ENCODE measurements at places on chromosomes 5 and 9. TPM values are rescaled to one million over a fixed set of nuclear protein-coding genes. Genes with fewer than 3 reads are reported as not detected.

DNA sequence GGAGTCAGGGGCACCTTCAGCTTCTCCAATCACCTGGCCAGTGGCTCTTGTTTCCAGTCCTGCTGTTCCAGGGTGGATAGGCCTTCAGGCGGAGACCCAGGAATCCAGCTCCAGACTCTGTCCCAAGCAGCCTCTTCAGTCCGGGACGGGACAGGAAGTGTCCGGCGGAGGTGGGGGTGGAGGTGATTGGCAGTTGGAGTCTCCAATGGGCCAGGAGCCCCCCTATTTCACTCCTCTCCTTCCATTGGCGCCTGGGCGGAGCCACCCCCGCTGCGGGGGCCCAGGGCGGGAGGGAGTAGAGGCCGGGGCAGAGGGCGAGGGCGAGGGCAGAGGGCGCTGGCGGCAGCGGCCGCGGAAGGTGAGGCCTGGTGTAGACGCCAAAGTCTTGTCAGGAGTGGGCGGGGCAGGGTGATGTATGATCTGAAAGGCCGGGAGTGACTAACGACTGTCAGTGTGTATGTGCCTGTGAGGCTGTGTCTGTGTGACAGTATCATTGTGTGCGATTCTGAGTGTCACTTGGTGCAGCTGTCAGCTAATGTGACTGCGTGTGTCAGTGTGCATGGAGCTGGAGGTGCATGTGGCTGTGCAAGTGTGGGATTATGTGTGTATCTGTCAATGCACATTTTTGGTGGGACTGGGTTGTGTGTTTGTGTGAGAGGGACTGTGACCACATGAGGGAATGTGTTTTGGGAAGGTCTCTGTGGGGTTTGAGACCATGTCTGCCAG, at the start of gene IL11RA:
TSS of gene IL11RA (plus strand) at position 310 of the 726 bp plus-strand sequence. CDS start 3,033 bp downstream, outside the sequence.
- peak; percentile 92 for DNase-seq

- no peak for DNase-seq
Measured at GRCh38 chr5:173574983-173575382, 41.5 kb downstream of the BOD1 start.

- DNase-seq = no peak
Measured at GRCh38 chr9:82202808-82203207, 214.2 kb downstream of the SPATA31D1 start.

GRCh38 chr5:112923148-112923917, 1.3 kb upstream of the REEP5 start:
- no peak for DNase-seq

Gene SPATA31D4
- not detected for total RNA-seq

GRCh38 chr5:129378961-129379360, 81.1 kb upstream of the ADAMTS19 start:
- no peak for DNase-seq

Gene FBLL1
- total RNA-seq = not detected

DNA sequence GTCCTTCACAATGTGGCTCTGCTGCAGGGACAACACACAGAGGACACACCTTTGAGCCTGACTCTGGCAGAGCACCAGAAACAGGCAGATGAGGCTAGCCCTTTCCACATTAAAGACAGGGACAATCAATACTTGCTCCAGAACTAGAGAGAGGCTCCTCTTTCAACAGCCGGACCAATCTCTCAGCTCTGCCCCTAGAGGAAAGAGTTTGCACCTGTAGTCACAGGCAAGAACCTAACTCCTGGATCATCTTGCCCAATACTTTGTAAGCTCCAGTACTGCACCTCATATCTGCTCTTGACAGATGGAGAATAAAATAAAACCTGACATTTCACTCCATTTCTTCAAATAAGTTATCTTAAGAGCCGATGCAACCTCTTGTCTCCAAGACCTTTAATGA, 52.1 kb downstream of the EPB41L4A start:
- no peak for DNase-seq

- DNase-seq = no peak
Measured at GRCh38 chr5:111227801-111228200, 3.6 kb downstream of the CAMK4 start.

Gene DMRT1
- not detected for total RNA-seq

DNA sequence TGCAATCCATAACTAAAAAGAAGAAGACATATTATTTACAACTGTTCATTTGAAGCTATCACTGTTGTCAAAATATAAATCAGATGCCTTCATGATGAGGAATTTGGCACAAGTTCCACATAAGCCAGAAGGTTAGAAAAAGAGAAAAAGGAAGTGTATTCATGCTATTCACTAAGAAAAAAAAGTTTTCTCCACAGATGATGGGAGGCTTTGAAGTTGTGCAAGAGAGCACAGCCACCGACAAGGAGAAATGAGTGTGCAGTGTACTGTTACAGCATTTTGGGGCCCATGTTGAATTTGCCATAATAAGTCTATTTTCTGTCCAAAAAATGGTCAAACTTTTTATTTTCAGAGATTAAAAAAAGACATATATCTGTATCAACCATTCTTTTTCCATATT, 32.9 kb upstream of the IFNK start:
- DNase-seq = no peak

Gene GDF9
- 1.0 TPM for total RNA-seq

GRCh38 chr5:125536582-125536981, 790.1 kb upstream of the ZNF608 start:
- no peak for DNase-seq

DNA sequence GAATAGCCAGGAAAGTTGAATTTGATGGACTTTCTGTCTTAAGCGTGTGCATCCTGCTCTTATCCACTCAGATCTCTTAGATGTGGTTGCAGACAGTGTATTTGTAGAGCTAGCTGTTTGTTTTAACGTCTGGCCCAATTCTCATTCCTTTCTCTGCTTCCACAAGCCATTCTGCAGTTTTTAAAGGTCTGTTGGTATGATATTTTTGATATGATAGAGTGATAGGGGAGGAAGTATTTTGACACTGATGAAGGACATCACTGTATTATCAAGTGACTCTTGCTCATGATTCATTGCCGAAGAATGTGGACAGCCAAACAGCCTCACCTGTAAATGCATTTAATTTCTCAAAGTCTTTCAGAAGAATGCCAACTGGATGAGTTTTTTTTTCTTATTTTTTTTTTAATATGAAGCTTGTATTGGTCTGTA, 4.5 kb downstream of the TJP2 start:
- DNase-seq = no peak

DNA sequence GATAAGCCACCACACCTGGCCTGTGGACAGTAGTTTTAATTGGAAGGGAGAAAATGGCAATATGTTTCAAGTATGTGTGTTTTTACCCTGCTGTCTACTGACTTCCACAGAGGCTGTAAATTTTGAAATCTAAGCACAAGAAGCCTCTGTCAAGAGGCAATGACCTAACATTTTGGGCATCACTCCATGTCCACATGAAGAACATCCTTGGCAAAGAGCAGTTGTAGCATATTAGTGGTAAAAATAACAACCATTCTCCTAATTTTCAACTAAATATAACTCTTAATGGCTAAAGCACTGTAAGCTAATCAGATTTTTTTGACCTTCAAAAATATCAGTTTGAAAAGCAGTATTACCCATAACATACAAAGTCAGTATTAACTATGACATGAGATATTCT, 100.3 kb upstream of the APC start:
- no peak for DNase-seq

Gene C7
- total RNA-seq = 741 TPM

Gene SPATA9
- not detected for total RNA-seq

Gene EDIL3
- total RNA-seq = 14.7 TPM

DNA sequence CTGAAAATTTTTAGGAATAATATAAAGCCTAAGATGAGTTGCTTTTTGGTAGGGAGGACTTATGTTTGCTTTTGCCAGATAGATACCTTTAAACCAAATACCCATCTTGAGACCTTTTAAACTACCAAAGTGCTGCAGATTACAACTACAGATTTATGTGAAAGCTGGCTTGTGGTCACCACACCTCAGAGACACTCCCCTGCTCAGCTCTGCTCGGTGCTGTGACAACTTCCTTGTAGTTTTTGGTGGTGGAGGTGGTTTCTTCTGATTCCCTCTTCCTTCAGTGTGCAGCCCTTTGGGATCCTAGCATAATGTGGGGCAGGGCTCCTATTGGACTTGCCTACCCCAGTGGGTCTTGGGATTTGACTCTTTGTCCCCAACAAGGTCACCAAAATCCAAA, 29.2 kb downstream of the GARNL3 start:
- DNase-seq = no peak

Gene KCNV2
- total RNA-seq = not detected

Gene IL5
- total RNA-seq = not detected

DNA sequence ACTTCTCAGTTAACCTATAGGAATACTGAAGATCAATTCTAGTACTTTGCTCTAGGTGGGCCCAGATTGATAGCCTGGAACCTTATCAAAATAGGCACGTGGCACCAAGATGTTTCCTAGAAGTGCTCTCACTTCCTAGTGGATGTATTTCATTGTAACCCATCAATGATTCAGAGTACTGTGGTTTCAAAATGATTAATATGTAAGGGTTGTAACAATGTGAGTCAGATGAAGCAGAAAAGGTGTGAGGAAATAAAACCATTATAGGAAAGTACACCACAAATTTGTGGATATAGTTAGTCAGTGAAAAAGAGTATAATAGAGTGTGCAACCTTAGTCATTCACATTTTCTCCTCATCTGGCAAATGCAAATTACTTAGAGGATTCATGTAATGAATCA, 177.3 kb upstream of the FST start:
- no peak for DNase-seq

DNA sequence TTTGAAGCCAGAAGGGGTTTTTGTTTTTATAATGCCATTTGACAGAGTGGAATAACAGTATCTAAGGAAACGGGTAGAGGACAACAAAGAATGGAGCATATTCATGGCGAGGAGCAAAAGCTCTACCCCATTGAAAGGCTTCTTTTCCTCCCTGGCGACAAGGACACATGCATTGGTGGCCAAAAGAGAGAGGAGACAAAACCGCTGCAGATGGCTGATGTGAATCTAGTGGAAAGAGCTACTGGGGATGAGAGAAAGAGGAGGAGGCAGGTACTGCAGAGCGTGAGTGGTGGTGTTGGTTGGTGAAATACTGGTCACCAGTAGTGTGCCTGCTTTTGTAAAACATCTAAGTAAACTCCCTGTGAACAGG, 491 bp downstream of the APC start:
- DNase-seq = no peak

- no peak for DNase-seq
Measured at GRCh38 chr9:123583646-123584045, 227.6 kb downstream of the CRB2 start.

Gene ABLIM3
- 7.2 TPM for total RNA-seq

- no peak for DNase-seq
Measured at GRCh38 chr9:73995836-73996235, 501.3 kb upstream of the RORB start.

DNA sequence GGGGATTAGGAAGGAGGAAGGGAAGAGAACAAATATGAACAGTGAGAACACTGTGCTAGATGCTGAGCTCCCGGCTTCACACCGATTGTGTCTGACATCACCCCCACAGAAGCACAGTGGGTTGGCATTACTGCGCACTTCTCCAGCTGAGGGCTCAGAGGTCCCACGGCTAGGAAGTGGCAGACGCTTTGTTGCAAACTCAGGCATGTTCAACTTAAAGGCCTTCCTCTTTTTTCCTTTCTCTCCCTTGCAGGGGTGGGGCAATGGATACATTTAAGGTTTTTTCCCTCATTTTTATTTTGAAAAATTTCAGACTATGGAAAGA, 15.5 kb upstream of the SHB start:
- peak; percentile 58 for DNase-seq

Gene HSPA5
- total RNA-seq = 170 TPM

GRCh38 chr9:1018121-1018520, 32.0 kb upstream of the DMRT2 start:
- DNase-seq = peak; percentile 40

Gene UBTD2
- total RNA-seq = 17.2 TPM

- DNase-seq = no peak
Measured at GRCh38 chr9:133370685-133371084, 5.2 kb downstream of the SURF4 start.

Measured in upper lobe of left lung (tissue), 6 donors.